ENCODE measurements at places on chromosomes 3 and 15.

GRCh38 chr15:58142827-58143461, 4.8 kb downstream of the AQP9 start:
- no peak for DNase-seq

- DNase-seq, result no peak
Measured at GRCh38 chr3:78926523-78926922, 841.3 kb downstream of the ROBO1 start.

DNA sequence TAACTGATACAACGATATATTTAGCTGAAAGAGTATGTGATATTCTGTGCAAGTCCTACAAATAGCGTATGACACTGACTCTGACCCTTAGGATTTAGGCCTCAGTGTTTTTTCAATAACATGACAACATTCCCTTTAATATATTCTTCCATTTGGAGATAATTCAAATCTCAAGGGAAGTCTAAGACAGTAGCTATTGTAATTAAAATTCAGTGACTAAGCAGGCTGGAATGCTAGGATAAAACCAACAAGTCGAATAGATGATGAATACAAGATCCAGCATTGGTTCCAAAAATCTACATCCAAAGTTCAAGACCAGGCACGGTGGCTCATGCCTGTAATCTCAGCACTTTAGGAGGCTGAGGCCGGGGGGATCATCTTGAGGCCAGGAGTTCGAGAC, 56.2 kb downstream of the QTRT2 start:
- no peak for DNase-seq

GRCh38 chr3:37704064-37704463, 157.6 kb upstream of the CTDSPL start:
- DNase-seq, result no peak

GRCh38 chr3:15023249-15023648, 41.9 kb downstream of the MRPS25 start:
- DNase-seq, result no peak

GRCh38 chr3:134002306-134002705, 27.4 kb downstream of the SLCO2A1 start:
- DNase-seq, result no peak
